Heart left ventricle (tissue), 16 donors: ENCODE measurements at places on chromosomes 6 and 20. TPM values are rescaled to one million over a fixed set of nuclear protein-coding genes. Genes with fewer than 3 reads are reported as not detected.

- no peak for DNase-seq
Observed at GRCh38 chr6:63558278-63558677, 14.0 kb upstream of the LOC128125822 start.

DNA sequence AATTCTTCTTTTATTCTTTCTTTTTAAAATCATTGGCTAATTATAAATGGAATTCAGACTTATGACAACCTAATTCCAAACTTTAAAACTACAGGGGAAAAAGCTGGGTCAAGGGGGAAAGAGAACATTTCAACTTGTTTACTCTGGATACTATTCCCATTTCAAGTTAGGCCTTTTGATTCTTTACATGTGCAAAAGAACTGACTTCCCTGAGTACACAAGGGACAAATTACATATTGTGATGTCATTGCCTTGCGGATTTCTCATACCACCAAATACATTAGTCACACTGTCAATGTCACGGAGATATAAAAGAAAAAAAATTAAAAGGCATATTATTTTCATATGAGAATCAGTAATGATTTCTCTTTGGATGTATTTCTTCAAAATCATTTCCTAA, 96.5 kb upstream of the TBX18 start:
- DNase-seq: no peak

GRCh38 chr6:147397306-147397705, 111.2 kb upstream of the SAMD5 start:
- no peak for DNase-seq

The ANKRD66 gene
- polyA plus RNA-seq: not detected
